Cortex of kidney (tissue), 1 donor: ENCODE measurements at places on chromosomes 6 and 20.

- DNase-seq: no peak
These were observed 14.8 kb downstream of the BANF2 start for GRCh38 chr20:17714597-17714996.

GRCh38 chr6:122751326-122751725 is 28.2 kb upstream of the FABP7 start:
- no peak for DNase-seq

GRCh38 chr20:31440012-31440659 is at the start of gene DEFB123:
TSS of gene DEFB123 (plus strand) at chr20:31440632. CDS start at chr20:31440699, 67 bp downstream.
- DNase-seq: no peak

- no peak for DNase-seq
These were observed 713.9 kb downstream of the COL12A1 start for GRCh38 chr6:74491844-74492374.

DNA sequence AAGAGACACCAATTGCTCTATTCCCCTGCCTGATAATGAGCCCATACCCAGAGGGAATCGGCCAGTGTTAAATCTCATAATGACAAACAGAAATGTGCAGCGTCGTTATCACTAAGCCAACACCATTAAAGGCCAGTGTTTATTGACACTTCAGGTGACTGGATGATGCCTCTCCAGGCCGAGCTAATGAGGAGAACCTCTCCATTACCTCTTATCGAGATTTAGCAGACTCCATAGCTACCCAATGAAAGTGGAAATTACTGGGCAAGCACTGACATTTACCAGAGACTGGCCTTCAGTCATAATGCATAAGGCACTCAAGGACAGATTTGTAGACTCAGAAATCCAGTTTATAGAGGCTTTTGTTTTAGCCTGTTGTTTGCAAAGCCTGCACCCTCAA is 669.5 kb downstream of the MAFB start:
- DNase-seq: no peak

DNA sequence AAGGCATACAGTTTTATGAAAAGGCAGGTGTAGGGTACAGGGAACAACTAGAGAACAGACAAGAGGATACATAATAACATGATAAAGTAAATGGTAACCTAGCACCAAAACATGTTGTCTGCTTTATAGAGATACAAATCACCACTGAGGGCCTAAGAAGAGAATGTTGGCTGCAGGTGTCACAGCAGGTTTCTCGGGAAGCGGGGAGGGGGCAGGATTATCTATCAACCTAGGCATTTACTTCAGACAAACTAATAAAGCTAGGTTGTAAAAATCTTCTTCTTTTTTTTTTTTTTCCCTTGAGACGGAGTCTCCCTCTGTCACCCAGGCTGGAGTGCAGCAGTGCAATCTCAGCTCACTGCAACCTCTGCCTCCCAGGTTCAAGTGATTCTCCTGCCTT is 22.7 kb downstream of the PIM1 start:
- no peak for DNase-seq

- no peak for DNase-seq
These were observed 801.1 kb upstream of the SLC35B3 start for GRCh38 chr6:9236443-9236842.

- no peak for DNase-seq
These were observed 100.1 kb upstream of the FRMD1 start for GRCh38 chr6:168179133-168179532.

- DNase-seq: no peak
These were observed 310.3 kb downstream of the CDH26 start for GRCh38 chr20:60268491-60268890.

DNA sequence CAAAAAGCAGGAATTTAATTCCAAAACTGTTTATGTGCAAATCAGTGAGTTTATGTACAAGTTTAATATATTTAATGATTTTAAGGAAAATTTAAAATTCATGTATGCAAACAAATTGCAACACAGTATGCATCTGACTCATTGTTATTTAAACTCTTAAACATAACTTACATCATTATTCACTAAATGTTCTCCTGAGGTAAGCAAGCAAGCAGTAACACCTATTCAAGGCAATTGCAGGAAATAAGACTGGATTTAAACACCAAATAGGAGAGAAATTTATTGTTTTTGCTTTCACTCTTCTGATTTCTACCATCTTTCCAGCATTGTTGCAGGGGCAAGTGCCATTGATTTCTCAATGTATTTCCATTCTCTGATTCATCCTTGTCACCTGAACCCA is 239.5 kb downstream of the TFAP2A start:
- DNase-seq: no peak

DNA sequence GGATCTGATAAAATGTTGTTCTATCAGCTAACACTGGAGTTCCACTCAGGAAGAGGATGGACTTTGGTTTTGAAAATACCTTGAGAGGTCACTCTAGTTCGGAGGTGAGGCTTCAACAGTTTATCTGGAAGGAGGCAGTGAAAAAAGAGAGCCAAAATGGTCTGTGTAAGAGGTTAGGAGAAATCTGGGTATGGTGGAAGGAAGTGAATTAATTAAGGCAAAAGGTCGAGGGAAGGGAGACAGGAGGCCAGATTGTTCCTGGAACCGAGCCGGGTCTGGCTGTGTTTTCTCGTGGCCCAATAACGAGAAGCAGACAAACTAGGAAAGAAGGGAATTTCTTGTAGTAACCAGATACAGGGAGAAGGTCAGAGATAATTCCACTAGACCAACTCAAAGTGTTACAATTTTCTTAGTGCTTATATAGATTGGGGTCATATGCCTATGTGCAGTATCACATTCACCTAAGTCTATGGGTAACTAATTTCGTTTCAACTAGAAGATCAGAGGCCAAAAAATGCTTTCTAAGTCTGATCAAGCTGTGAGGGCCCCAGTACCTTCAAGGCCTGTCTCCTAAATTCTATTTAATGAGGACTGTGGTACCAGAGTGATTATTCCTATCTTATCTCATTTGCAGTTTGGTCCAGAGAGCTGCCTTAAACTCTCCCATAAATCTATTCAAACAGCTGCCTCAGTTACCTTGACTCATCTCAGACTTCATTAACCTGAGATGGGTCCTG is 96.0 kb upstream of the SNX9 start:
- DNase-seq: no peak

GRCh38 chr20:62876902-62877816 is 15.5 kb upstream of the TCFL5 start:
- DNase-seq: no peak

- no peak for DNase-seq
These were observed 8.1 kb downstream of the HLA-DRB1 start for GRCh38 chr6:32581315-32582095.

DNA sequence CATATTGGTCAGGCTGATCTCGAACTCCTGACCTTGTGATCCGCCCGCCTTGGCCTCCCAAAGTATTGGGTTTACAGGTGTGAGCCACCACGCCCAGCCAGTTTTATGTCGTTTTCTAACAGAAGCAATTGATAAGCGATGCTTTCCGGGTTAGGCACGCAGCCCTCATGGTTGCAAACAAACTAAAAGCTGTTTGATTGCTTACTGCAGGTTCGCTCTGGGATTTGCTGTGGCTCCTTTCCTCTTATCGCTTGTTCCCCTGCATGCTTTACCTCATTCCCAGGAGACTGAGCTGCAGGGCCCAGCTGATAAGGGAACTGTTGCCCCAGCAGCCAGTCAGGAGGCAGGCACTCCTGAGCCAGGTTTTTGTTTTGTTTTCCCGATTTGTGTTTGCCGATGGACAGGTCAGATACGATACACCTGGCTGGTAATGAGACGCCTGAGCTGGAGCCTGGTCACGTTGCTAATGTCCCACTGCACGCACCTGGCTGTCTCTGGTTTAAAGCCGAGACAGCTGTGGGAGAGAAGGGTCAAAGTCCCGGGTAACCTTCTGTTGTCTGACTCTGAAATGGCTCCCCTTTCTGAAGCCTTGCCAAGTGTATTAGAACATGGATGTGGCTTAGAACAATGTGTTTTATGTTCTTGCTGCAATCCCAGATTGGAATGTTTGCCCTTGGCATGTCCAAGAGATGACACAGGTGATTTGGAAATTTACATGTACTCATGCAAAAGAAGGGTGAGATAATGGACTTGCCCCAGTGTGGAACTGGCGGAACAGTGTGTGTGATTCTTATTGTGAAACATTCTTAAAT is 19.9 kb downstream of the DSP start:
- DNase-seq: no peak

DNA sequence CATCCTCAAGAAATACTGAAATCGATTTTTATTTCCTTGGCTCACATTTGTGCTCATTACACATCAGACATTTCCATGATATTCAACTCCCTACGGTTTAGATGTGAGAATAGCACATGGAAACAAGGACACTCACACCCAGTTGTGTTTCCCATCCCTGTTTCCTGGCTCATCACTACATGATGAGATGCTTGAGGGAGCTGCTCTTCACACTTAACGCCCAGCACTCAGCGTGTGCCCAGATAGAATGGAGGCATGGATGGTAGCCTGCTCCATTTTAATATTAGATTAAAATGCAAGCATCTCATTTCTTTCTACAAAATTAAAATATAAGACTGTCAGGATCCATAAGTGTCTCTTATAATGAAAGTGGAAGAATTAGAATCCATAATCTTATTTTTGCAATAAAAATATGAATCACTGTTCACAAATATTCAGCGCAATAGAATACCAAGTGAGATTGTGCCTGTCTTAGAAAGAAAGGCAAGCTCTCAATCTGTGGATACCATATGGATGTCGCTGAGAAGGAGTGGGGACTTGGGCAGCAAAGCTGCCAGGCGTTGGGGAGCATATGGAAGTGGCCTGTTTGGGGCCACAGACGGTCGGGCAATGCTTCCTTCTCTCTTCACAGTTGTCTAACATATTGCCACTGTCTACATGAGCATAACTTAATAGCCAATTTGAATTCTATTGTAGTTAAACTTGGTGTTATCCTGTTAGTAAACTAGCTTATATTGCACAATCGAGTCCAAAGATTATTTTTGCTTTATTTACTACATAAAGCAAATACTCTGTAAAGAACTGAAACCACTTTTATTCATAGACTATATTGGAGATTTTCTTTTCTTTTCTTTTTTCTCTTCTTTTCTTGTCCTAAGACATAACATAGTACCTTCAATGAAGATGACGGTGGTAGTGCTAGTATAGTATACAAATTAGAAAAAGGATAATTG is 206.8 kb upstream of the QKI start:
- DNase-seq: no peak

- DNase-seq: no peak
These were observed 82.2 kb downstream of the WDR27 start for GRCh38 chr6:169619650-169620049.
